ENCODE measurements at places on chromosomes 7 and 10. TPM values are rescaled to one million over a fixed set of nuclear protein-coding genes. Genes with fewer than 3 reads are reported as not detected.

- H3K4me1 ChIP-seq, result no peaks in the 10 kb centered on the region
- H3K36me3 ChIP-seq, result no peaks in the 10 kb centered on the region
- no peak for DNase-seq
- H3K4me3 ChIP-seq, result no peak overlapping the region
- no peaks in the 10 kb centered on the region for H3K27me3 ChIP-seq
These were observed 290.6 kb downstream of the LRMDA start for GRCh38 chr10:75722020-75722419.

DNA sequence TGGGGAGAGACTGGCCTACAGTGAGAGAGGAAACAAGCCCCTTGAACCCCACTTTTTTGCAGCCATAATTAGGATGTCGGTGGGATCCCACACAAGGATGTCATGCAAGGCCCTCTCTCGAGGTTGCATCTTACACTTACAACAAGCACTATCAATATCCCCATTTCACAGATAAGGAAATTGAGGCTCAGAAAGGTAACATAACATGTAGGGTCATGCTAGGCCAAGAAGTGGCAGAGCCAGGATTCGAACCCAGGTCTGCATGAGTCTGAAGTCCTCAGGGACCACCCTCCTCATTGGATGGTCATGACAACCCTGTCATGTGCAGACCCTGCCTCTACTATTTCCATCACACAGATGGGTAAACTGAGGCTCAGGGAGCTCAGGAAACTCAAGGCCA, 123.5 kb downstream of the C10orf105 start:
- no peaks in the 10 kb centered on the region for H3K36me3 ChIP-seq
- H3K4me1 ChIP-seq, result no peaks in the 10 kb centered on the region
- H3K27ac ChIP-seq, result no peak overlapping the region
- no peaks in the 10 kb centered on the region for H3K27me3 ChIP-seq
- no peak for DNase-seq

- peaks cover 81% of the 10 kb centered on the region for H3K36me3 ChIP-seq
- H3K4me1 ChIP-seq, result peaks cover 5% of the 10 kb centered on the region
- H3K27ac ChIP-seq, result no peak overlapping the region
- DNase-seq, result no peak
These were observed 10.5 kb upstream of the ANKRD61 start for GRCh38 chr7:6020371-6021286.

The HTR5A gene
- total RNA-seq, result not detected

The NKX1-2 gene
- total RNA-seq, result not detected

The CDH23 gene
- 4.6 TPM for total RNA-seq

The GALNT17 gene
- total RNA-seq, result not detected
